Karpas-422 (cell line): ENCODE measurements at places on chromosomes 16 and 17. TPM values are rescaled to one million over a fixed set of nuclear protein-coding genes. Genes with fewer than 3 reads are reported as not detected.

GRCh38 chr17:12459736-12460135 lies 206.0 kb upstream of the MYOCD start:
- no peaks in the 10 kb centered on the region for H3K27me3 ChIP-seq
- H3K27ac ChIP-seq = no peak overlapping the region
- H3K4me3 ChIP-seq = no peak overlapping the region
- no peaks in the 10 kb centered on the region for H3K36me3 ChIP-seq
- no peak for DNase-seq
- no peaks in the 10 kb centered on the region for H3K4me1 ChIP-seq

- H3K27ac ChIP-seq = no peak overlapping the region
- DNase-seq = no peak
- H3K27me3 ChIP-seq = no peaks in the 10 kb centered on the region
- H3K4me3 ChIP-seq = no peak overlapping the region
Observed at GRCh38 chr16:4500272-4500671, 24.1 kb downstream of the HMOX2 start.

GRCh38 chr16:79725051-79725450 lies 124.5 kb upstream of the MAF start:
- no peaks in the 10 kb centered on the region for H3K36me3 ChIP-seq
- H3K27ac ChIP-seq = no peak overlapping the region
- H3K4me1 ChIP-seq = no peaks in the 10 kb centered on the region
- no peak overlapping the region for H3K4me3 ChIP-seq
- DNase-seq = no peak

GRCh38 chr17:47975189-47975822 lies 4.4 kb downstream of the CDK5RAP3 start:
- no peaks in the 10 kb centered on the region for H3K27me3 ChIP-seq
- peaks cover 35% of the 10 kb centered on the region for H3K36me3 ChIP-seq
- H3K4me3 ChIP-seq = no peak overlapping the region
- peaks cover 18% of the 10 kb centered on the region for H3K4me1 ChIP-seq

DNA sequence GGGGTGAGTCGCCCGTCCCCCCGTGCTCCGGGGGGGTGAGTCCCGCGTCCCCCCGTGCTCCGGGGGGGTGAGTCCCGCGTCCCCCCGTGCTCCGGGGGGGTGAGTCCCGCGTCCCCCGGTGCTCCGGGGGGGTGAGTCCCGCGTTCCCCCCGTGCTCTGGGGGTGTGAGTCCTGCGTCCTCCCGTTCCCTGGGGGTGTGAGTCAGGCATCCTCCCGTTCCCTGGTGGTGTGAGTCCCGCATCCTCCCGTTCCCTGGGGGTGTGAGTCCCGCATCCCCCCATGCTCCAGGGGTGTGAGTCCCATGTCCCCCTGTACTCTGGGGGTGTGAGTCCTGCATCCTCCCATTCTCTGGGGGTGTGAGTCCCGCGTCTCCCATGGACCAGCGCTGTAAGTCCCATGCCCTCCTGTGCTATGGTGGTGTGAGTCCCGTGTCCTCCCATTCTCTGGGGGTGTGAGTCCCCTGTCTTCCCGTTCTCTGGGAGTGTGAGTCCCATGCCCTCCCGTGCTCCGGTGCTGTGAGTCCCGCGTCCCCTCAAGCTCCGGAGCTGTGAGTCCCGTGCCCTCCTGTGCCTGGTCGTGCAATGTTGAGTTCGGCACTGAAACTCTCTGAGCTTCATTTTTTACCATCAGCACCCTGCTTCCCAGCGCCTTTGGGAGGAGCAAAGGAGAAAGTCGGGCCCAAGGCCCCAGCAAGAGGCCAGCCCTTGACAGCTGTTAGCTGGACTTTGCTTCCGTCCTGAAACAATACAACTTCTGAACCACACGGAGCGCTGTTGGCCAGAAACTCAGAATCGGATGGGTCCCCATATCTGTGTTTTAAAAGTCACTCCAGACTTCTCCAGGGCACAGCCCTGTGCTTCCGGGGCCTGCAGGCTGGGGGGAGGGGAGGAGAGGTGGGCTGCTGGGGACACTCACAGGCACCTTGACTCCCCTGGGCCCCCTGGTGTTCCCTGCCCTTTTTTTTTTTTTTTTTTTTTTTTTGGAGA lies 11.5 kb upstream of the ZC3H18 start:
- H3K27me3 ChIP-seq = no peaks in the 10 kb centered on the region
- H3K27ac ChIP-seq = no peak overlapping the region
- H3K4me3 ChIP-seq = no peak overlapping the region

GRCh38 chr17:3589784-3590183 lies 19.4 kb downstream of the TRPV1 start:
- H3K27me3 ChIP-seq = no peaks in the 10 kb centered on the region
- H3K4me3 ChIP-seq = no peak overlapping the region
- H3K36me3 ChIP-seq = no peaks in the 10 kb centered on the region
- DNase-seq = no peak
- no peaks in the 10 kb centered on the region for H3K4me1 ChIP-seq

- no peak overlapping the region for H3K4me3 ChIP-seq
- no peaks in the 10 kb centered on the region for H3K4me1 ChIP-seq
- no peaks in the 10 kb centered on the region for H3K27me3 ChIP-seq
- no peaks in the 10 kb centered on the region for H3K36me3 ChIP-seq
Observed at GRCh38 chr17:80937462-80938381, 53.9 kb upstream of the CHMP6 start.

DNA sequence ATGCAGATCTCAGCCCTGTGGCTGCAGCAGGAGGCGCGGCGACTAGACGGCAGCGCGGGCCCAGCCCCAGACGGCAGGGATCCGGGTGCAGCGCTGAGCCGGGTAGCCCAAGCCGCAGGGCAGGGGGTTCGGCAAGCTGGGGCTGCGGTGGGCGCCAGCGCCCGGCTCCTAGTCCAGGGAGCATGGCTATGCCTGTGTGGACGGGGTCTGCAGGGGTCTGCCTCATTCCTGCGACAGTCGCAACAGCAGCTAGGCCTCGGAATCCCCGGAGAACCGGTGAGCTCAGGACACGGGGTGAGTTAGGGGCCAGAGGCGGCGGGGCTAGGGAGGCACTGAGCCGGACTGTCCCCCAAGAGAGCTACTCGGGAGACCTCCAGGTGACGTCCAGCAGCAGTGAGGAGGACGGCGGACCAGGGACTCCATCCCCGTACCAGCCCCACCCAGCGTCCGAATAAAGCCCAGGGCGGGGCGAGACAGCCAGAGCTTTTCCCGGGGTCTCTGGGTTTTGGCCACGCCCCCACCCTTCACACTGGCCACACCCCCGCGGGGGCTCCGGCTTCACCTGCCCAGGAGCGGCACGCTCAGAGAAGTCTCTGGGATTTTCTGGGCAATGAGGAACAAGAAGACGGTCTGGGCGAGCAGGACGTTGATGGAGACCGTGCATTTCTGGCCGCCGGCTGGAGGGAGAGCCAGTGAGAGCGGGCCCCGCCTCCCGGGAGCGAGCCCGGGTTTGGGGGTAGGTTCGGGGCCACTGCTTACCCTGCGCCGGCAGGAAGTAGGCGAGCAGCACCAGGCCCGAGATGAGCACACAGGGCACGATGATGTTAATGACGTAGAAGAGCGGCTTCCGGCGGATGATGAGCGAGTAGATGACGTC lies 1.1 kb downstream of the C17orf107 start:
- peaks cover 8% of the 10 kb centered on the region for H3K4me1 ChIP-seq
- H3K27me3 ChIP-seq = no peaks in the 10 kb centered on the region
- H3K36me3 ChIP-seq = no peaks in the 10 kb centered on the region; the same call in 1 of the 2 replicates
- H3K27ac ChIP-seq = no peak overlapping the region
- DNase-seq = no peak
- H3K4me3 ChIP-seq = no peak overlapping the region

- no peak for DNase-seq
- no peaks in the 10 kb centered on the region for H3K36me3 ChIP-seq
- no peaks in the 10 kb centered on the region for H3K27me3 ChIP-seq
- no peak overlapping the region for H3K27ac ChIP-seq
Observed at GRCh38 chr17:73503560-73503959, 140.7 kb downstream of the SDK2 start.

DNA sequence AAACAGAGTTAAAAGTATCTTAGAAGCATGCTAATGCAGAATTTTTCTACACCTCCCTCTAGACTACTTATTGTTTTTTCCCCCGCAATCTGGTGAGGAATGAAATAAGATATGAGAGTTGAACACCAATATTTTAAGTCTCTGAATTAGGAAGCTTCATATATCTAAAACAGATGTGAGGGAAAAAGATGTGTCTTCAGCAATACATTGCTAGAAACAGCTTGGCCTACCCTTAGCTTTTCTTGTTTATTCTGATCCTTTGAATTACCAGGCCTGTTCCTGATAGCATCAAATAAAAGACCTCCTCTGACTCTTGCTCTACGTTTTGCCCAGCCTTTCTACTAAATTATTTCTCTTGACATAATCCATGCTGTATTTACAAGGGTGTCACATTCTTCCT lies 221.8 kb downstream of the CDH11 start:
- DNase-seq = no peak
- H3K4me3 ChIP-seq = no peak overlapping the region
- no peak overlapping the region for H3K27ac ChIP-seq
- H3K4me1 ChIP-seq = peaks cover 10% of the 10 kb centered on the region
- no peaks in the 10 kb centered on the region for H3K36me3 ChIP-seq

DNA sequence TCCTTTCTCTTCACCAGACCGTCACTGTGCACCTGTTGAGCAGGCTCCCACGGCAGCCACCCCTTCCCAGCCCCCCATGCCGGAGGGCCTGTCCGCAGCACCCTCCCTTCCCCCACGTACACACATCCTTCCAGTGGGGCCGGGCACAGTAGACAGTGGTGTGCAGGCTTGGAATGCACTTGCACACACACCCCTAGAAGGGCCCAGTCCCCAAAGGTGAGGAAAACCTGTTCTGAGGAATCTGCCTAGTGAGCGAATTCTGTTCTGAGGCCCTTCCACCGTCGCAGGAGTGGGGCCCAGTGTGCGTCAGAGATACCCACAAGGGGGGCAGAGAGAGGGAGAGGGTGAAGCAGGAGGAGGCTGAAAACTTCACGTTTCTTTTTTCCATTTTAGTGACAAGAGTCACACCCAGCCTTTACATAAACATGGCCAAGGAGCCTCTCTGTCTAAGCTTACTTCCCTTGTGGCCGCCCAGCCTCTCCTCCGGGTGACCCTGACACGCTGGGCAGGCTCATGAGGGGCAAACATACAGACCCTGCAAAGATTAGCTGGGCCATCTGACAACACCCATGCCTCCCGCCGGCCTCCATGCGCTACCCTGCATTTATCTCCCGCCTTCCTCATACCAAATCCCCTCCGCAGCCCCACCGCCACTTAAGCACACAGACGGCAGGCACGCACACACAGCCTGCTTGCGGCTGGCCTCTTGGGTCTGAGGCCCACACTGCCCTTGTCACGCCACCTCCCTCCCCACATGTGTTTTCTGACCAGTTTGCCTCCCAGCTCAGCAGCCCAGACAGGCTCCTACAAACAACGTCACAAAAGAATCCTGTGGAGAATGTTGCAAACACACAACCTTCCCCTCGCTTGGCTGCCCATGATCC lies 1.8 kb downstream of the ZBTB4 start:
- no peaks in the 10 kb centered on the region for H3K36me3 ChIP-seq
- DNase-seq = no peak
- H3K27me3 ChIP-seq = no peaks in the 10 kb centered on the region
- H3K4me3 ChIP-seq = no peak overlapping the region

- H3K36me3 ChIP-seq = no peaks in the 10 kb centered on the region
- no peak overlapping the region for H3K27ac ChIP-seq
- peaks cover 17% of the 10 kb centered on the region for H3K4me1 ChIP-seq
- H3K4me3 ChIP-seq = no peak overlapping the region
Observed at GRCh38 chr17:75463603-75464002, 7.2 kb downstream of the TMEM94 start.

DNA sequence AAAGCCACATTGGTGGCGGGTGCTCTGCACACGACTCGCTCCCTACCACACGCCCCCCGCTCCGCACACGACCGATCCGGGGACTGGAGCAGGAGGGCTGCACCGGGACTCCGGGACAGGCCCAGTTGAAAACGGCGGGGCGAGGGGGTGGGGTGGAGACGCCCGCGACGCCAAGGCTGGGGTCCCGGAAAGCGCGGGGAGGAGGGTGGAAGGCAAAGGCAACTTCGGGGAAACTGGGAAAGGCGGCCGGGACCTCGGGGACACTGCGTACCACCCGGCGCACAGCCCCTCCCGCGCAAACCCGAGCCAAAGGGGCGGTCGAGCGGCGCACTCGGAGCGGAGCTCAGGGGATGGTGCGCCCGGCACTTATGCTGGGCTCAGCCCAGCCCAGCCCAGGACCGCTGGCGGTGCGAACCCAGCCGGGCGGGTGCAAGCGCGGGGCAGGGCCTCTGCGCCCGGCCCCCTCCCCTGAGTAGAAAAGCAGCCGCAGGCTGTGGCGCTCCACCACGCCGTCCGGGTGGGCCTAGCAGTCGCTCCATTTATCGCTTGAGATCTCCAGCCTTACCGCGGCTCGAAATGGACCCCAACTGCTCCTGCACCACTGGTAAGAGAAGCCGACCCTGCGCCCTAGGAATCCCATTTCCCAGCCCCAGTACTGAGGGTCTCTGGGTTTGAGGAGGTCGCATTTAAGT lies at the start of gene MT1M:
Gene MT1M (plus strand): TSS at position 504 of the 692 bp plus-strand sequence. CDS start 73 bp downstream, at position 577.
- peaks cover 18% of the 10 kb centered on the region for H3K4me1 ChIP-seq
- no peaks in the 10 kb centered on the region for H3K27me3 ChIP-seq
- no peaks in the 10 kb centered on the region for H3K36me3 ChIP-seq
- H3K4me3 ChIP-seq = no peak within 1 kb of the TSS
- no peak for DNase-seq

- no peak overlapping the region for H3K4me3 ChIP-seq
- no peak for DNase-seq
- H3K4me1 ChIP-seq = no peaks in the 10 kb centered on the region
- H3K27ac ChIP-seq = no peak overlapping the region
- H3K36me3 ChIP-seq = no peaks in the 10 kb centered on the region
Observed at GRCh38 chr17:35523296-35523695, 14.2 kb downstream of the SLFN12L start.

DNA sequence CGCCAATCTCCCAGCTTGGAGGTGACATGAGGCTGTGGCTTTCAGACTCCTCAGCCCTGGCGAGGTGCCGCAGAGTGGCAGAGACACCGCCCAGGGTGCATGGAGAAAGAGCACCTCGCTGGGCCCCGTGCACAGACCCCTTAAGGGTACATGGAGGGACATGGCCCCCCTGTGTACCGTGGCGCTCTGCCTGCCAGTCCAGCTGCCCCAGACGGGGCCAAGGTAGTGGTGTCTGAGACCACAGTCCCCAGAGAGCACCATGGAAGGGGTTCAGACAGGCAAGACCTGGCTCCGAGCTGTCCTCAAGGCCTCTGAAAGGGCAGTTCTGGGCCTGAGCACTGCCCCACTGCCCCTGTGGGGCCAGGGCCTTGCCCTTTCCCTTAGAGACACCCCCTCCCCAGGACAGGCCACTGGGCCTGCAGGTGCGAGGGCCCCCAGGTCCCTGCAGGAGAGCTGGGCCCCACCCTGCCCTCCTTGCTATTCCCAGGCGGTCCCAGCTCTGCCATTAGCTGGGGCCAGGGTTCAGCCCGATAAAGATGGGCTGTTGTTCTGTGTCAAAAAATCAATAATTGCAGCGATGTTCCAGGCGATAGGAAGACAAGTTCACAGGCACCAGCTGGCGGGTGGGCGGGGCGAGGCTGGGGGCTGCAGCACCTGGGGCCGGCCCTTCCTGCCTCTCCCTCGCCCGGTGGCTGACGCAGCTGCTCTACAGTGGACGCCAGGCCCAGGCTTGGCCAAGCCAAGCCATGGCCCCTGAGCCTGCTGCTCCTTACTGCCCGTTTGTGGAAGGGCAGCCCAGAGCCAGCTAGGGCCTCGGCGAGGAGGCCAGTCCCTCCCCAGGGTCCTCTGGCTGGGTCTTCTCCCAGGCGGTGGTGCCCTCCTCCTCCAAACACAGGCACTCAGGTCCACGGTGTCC lies 51.7 kb downstream of the ZFPM1 start:
- no peaks in the 10 kb centered on the region for H3K4me1 ChIP-seq
- H3K4me3 ChIP-seq = no peak overlapping the region
- H3K36me3 ChIP-seq = no peaks in the 10 kb centered on the region
- no peak overlapping the region for H3K27ac ChIP-seq
- H3K27me3 ChIP-seq = no peaks in the 10 kb centered on the region
- no peak for DNase-seq

KRT17 gene
- total RNA-seq = not detected in 2 replicates

TMEM231 gene
- 15.7 and 31.2 TPM in 2 replicates for total RNA-seq

ACSM3 gene
- 1.1 and 1.6 TPM in 2 replicates for total RNA-seq

FBXO31 gene
- total RNA-seq = 17.1 and 34.3 TPM in 2 replicates

LGALS9B gene
- total RNA-seq = not detected in 2 replicates

ALOX15B gene
- not detected in 2 replicates for total RNA-seq

KRT39 gene
- total RNA-seq = not detected in 2 replicates
